ENCODE measurements at places on chromosomes 5 and 9. TPM values are rescaled to one million over a fixed set of nuclear protein-coding genes. Genes with fewer than 3 reads are reported as not detected.

- no peak for DNase-seq
- H3K4me1 ChIP-seq = no peaks in the 10 kb centered on the region
- no peak overlapping the region for H3K27ac ChIP-seq
- no peaks in the 10 kb centered on the region for H3K36me3 ChIP-seq
Observed at GRCh38 chr5:179132586-179133355, 72.6 kb downstream of the ZNF354C start.

GRCh38 chr9:110832926-110833325 is 164.3 kb downstream of the MUSK start:
- no peak overlapping the region for H3K27ac ChIP-seq
- H3K4me1 ChIP-seq = no peaks in the 10 kb centered on the region
- DNase-seq = no peak
- H3K27me3 ChIP-seq = no peaks in the 10 kb centered on the region

GRCh38 chr9:110532908-110533665 is 46.5 kb downstream of the SVEP1 start:
- H3K36me3 ChIP-seq = no peaks in the 10 kb centered on the region
- no peak overlapping the region for H3K27ac ChIP-seq
- H3K27me3 ChIP-seq = no peaks in the 10 kb centered on the region
- no peak overlapping the region for H3K4me3 ChIP-seq
- no peak for DNase-seq

GRCh38 chr5:141869514-141869913 is 8.7 kb downstream of the PCDH1 start:
- peaks cover 83% of the 10 kb centered on the region for H3K27me3 ChIP-seq
- H3K36me3 ChIP-seq = no peaks in the 10 kb centered on the region
- DNase-seq = no peak
- H3K4me3 ChIP-seq = no peak overlapping the region
- H3K27ac ChIP-seq = no peak overlapping the region

- no peak overlapping the region for H3K27ac ChIP-seq
- H3K4me3 ChIP-seq = no peak overlapping the region
- DNase-seq = no peak
- peaks cover 90% of the 10 kb centered on the region for H3K36me3 ChIP-seq
- no peaks in the 10 kb centered on the region for H3K4me1 ChIP-seq
- no peaks in the 10 kb centered on the region for H3K27me3 ChIP-seq
Observed at GRCh38 chr9:129816501-129817435, 7.2 kb downstream of the TOR1A start.

- H3K27me3 ChIP-seq = peaks cover 2% of the 10 kb centered on the region
- H3K4me3 ChIP-seq = peak overlapping the region; percentile 65
- peak overlapping the region; percentile 83 for H3K27ac ChIP-seq
- DNase-seq = peak; percentile 12
Observed at GRCh38 chr9:128818839-128819715, 777 bp downstream of the ENDOG start.

- no peaks in the 10 kb centered on the region for H3K27me3 ChIP-seq
- H3K4me1 ChIP-seq = no peaks in the 10 kb centered on the region
- no peak overlapping the region for H3K4me3 ChIP-seq
- no peak for DNase-seq
- H3K27ac ChIP-seq = peak overlapping the region; percentile 48
Observed at GRCh38 chr5:78547183-78547582, 101.4 kb downstream of the LHFPL2 start.

GRCh38 chr9:15248081-15248480 is 58.9 kb downstream of the TTC39B start:
- H3K27me3 ChIP-seq = no peaks in the 10 kb centered on the region

GRCh38 chr9:107633406-107633805 is 143.8 kb upstream of the KLF4 start:
- no peak overlapping the region for H3K27ac ChIP-seq
- DNase-seq = no peak
- H3K4me3 ChIP-seq = no peak overlapping the region
- no peaks in the 10 kb centered on the region for H3K27me3 ChIP-seq

DNA sequence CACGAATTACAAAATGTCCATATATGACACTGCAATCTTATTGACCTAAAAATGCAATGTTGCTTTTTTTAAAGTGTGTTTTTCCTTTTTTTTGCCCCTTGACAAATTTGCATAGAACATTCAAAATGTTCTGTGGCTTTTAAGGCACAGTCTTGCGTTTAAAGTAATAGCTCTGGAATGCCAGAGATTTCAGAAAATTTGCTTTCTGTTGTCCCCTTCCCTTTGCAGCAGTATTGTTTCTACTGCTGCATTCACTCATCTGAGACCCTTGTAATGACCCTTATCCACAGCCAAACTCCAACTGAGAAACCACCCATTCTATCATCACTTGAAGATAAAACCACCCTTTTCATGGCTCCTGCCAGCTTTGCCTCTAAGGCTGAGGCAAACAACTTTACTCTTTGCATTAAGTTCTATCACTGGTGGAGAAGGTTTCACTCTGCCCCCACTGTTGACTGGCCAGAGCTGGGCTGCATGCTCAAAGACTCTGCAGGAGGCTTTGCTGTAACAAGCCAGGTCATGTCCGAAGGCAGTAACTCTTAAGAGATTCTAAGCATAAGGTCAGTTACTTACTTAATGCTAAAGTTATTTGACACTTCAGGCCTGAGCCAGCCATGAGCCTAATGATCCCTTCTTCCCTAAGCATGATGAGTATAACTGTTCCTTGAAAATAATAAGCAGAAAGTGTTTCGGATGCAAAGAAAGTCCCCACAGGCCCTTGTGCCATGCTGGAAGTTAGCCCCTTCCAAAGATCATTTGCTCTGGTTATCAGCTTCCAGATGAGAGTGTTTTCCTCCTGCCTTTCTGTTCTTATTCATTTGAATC is 101.9 kb downstream of the CD180 start:
- H3K4me3 ChIP-seq = no peak overlapping the region
- no peak overlapping the region for H3K27ac ChIP-seq
- no peaks in the 10 kb centered on the region for H3K27me3 ChIP-seq

GRCh38 chr5:120476063-120476462 is 12.0 kb downstream of the PRR16 start:
- H3K27ac ChIP-seq = no peak overlapping the region
- no peaks in the 10 kb centered on the region for H3K4me1 ChIP-seq
- H3K27me3 ChIP-seq = no peaks in the 10 kb centered on the region
- H3K4me3 ChIP-seq = no peak overlapping the region
- no peak for DNase-seq

GRCh38 chr5:52837068-52837467 is 49.4 kb downstream of the ITGA1 start:
- DNase-seq = no peak
- H3K4me1 ChIP-seq = peaks cover 4% of the 10 kb centered on the region
- no peaks in the 10 kb centered on the region for H3K27me3 ChIP-seq
- no peaks in the 10 kb centered on the region for H3K36me3 ChIP-seq
- no peak overlapping the region for H3K27ac ChIP-seq
- H3K4me3 ChIP-seq = no peak overlapping the region

- no peaks in the 10 kb centered on the region for H3K36me3 ChIP-seq
- no peak for DNase-seq
- no peaks in the 10 kb centered on the region for H3K4me1 ChIP-seq
- no peak overlapping the region for H3K27ac ChIP-seq
Observed at GRCh38 chr5:96049398-96050272, 88.0 kb upstream of the ELL2 start.

DNA sequence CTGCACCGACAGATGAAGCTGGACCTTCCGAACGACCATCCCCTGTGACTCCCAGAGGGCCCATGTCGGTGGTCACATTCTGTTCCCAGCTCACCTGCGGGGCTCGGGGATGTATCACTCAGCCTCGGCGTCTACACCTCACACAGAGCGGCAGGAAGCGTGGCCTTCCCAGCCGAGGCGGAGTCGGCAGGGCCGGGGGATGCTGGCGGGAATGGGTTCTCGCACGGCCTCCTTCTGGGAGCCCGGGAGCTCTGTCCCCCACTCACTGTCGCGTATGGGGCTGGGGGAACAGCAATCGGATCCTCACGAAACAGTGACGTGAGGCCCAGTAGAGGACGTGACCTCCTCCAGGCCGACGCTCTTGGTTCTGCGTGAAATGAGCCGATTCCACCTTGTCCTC is 20.4 kb downstream of the NACC2 start:
- no peaks in the 10 kb centered on the region for H3K36me3 ChIP-seq
- no peak overlapping the region for H3K4me3 ChIP-seq
- no peak overlapping the region for H3K27ac ChIP-seq
- DNase-seq = no peak

DNA sequence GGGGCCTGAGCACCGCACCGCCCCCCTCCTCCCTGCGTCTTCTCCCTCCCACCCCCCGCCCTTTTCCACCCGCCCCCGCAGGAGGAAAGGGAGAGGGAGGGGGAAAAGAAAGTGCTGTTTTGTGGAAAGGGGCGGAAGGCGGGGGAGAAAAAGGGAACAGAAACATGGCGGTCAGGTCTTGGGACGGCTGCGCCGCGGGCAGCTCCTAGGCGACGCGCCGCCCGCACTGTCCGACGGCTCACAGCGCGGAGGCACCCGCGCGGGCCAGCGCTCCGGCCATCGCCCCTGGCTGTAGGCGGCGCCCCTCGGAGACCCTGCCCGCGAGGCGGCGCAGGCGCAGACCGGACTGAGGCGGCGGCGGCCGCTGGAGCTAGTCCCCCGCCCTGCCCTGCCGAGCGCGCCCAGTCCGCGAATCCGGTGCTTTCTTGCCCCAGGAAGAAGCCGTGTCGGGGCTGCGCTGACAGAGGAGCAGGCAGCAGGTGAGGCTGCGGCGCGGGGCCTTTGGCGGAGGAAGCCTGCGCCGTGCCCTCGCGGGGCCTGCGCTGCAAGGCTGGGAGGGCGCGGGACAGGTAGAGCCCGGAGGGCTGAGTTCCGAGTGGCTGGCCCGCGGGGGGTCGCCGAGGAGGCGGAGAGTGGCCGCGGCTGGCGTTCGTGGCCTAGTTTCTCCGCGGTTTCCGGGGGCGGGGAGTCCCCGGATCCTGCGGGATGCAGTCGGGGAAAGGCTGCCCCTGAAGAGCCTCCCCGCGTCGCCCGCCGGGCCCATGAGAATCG is at the start of gene DENND4C:
DENND4C (plus strand) TSS at position 339 of the 771 bp plus-strand sequence. CDS start 45,482 bp downstream, outside the sequence.
- no peaks in the 10 kb centered on the region for H3K27me3 ChIP-seq
- H3K4me3 ChIP-seq = peak within 1 kb of the TSS; percentile 54
- H3K27ac ChIP-seq = peak within 1 kb of the TSS; percentile 91
- H3K36me3 ChIP-seq = no peaks in the 10 kb centered on the region
- DNase-seq = peak; percentile 55
- H3K4me1 ChIP-seq = peaks cover 4% of the 10 kb centered on the region

DNA sequence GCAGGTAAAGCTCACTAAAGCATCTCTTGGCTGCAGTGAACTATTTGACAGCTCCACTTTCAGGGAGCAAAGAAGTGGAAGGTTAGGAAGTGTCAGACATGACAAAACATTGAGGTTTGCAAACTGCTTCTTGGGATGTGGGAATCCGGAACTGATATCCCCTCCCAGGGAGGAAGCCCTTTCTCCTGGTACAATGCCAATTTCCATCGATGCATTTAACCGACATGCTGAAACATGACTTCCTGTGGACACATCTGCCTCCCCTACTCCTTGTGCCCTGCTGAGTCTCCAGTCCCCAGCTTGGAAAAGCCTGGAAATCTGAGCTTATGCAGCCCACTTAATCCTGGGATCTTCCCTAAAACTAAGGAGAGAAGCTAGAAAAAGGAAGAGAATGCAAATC is 323.1 kb upstream of the DAP start:
- no peak overlapping the region for H3K4me3 ChIP-seq
- no peaks in the 10 kb centered on the region for H3K27me3 ChIP-seq
- no peaks in the 10 kb centered on the region for H3K4me1 ChIP-seq

GRCh38 chr5:95728494-95729114 is 2.5 kb upstream of the RHOBTB3 start:
- peak overlapping the region; percentile 53 for H3K27ac ChIP-seq
- DNase-seq = no peak
- H3K4me3 ChIP-seq = no peak overlapping the region
- peaks cover 35% of the 10 kb centered on the region for H3K4me1 ChIP-seq
- H3K36me3 ChIP-seq = no peaks in the 10 kb centered on the region

GRCh38 chr9:132411091-132411508 is 1.1 kb downstream of the CFAP77 start:
- H3K27me3 ChIP-seq = peaks cover 58% of the 10 kb centered on the region
- peak; percentile 74 for DNase-seq
- no peak overlapping the region for H3K4me3 ChIP-seq
- no peak overlapping the region for H3K27ac ChIP-seq

DNA sequence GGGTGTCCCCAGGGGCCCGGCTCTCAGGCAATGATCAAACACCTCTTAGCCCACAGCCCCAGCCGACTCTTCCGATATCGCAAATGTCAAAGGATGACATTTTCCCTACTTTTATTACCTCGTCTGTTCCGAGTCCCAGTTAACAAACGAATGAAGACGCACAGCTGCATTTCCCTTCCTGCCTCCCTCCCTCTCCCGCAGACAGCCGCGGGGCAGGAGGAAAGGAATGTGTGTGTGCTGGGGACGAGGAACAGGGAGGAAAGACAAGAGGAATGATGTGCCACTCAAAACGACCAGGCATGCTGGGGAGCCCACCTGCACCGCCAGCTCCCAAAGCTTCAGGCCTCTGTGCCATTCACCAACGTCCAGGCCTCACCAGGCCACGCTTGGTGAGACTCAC is 125.9 kb upstream of the SARDH start:
- no peaks in the 10 kb centered on the region for H3K4me1 ChIP-seq
- H3K36me3 ChIP-seq = no peaks in the 10 kb centered on the region
- no peaks in the 10 kb centered on the region for H3K27me3 ChIP-seq
- no peak overlapping the region for H3K27ac ChIP-seq

DNA sequence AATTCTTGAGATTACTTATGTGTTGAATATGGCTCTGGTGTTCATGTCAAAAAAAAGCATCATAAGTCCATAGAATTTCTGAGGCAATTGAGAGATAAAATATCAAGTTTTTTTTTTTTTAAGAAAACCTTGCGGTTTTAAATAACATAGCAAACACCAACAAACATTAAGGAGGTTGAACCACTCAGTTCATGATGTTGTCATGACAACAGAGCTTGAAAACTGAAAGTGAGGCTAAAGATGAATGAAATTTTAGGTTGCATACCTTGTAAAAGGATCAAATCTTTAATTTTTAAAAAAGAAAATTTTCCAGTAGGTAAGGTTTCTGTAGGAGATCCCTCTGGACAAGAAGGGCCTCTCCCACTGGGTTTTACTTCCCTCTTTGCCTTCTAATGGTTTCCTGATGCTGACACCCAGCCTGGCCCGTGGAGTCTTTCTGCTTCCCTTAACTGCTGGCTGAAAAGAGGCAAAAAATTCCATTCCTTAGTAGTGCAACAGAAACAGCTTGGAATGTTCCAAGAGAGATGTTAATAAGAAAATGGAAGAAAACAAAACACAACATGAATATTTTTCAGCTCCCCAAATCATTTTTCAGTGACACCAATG is 60.0 kb upstream of the FER start:
- no peak overlapping the region for H3K27ac ChIP-seq
- no peak overlapping the region for H3K4me3 ChIP-seq
- peaks cover 8% of the 10 kb centered on the region for H3K4me1 ChIP-seq
- no peak for DNase-seq

PCDHGB3 gene
- total RNA-seq = 0.33 TPM

FSD1L gene
- total RNA-seq = 2.5 TPM

SLC6A3 gene
- 0.33 TPM for total RNA-seq

MINAR2 gene
- total RNA-seq = not detected

TPPP gene
- 0.24 TPM for total RNA-seq
